CD4-positive, alpha-beta T cell treated with Interleukin-6 at 100 ng/mL for 8 hours (primary cell): ENCODE measurements at places on chromosomes 3 and 15.

- no peak for DNase-seq
These were observed 1.7 kb downstream of the MLF1 start for GRCh38 chr3:158572766-158573060.

GRCh38 chr15:47246317-47246716 is 471.0 kb upstream of the SEMA6D start:
- DNase-seq: no peak

GRCh38 chr3:183584246-183584913 is 28.9 kb upstream of the KLHL6 start:
- DNase-seq: no peak

GRCh38 chr3:17553080-17553479 is 189.4 kb downstream of the TBC1D5 start:
- DNase-seq: no peak

DNA sequence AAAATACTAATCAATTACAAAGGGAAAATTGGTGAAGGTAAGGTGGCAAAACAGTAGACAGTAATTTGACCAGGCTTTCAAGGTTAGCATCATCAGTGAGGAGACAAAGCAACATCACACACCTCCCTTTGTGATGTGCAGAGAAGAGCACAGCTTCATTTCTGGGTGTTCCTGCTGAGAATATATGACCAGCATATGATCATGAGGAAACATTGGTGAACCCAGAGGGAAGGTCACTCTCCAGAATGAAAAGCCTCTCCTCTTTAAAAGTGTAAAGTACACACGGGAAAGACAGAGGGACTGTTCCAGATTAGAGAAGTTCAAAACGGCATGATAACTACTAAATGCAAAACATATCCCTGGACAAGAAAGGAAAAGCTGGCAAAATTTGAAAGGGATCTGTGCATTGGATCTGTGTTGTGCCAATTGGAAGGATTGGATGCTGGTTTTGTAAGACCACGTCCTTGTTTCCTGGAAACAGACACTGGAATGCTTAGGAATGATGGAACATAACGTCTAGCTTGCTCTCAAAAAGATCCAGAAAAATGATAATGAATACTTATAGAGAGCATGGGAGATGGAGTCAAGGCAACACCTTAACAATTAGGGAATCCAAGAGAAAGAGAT is 80.6 kb upstream of the MITF start:
- no peak for DNase-seq

DNA sequence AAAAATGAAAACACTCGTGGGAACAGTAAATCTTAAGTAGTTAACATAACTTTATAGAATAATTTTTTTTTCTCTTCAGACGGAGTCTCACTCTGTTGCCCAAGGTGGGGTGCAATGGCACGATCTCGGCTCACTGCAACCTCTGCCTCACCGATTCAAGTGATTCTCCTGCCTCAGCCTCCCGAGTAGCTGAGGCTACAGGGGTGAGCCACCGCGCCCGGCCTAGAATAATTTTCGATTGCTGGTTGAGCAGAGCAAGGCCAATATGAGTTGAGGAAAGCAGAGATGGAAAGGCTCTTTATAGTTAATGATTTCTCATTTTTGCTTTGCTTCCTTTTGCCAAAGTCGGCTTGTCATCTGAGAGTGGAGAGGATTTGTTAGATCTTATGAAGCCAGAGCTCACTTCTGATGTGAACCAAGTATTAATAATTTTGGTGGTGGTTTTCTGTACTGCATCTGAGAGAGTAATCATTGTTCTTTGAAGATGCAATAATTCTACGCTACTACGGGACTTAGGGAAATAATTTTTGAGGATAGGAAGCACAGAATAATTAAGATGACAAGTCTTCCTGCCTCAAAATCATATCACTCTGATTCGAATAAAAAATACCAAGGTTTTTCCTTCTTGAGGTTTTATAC is 1.6 kb upstream of the GOLM2 start:
- DNase-seq: no peak

GRCh38 chr3:170656284-170656683 is 70.4 kb upstream of the SLC7A14 start:
- DNase-seq: no peak

GRCh38 chr3:13688034-13688433 is 139.1 kb downstream of the FBLN2 start:
- DNase-seq: no peak
